Amygdala (tissue), 56 donors: ENCODE measurements at places on chromosomes 1 and 21.

DNA sequence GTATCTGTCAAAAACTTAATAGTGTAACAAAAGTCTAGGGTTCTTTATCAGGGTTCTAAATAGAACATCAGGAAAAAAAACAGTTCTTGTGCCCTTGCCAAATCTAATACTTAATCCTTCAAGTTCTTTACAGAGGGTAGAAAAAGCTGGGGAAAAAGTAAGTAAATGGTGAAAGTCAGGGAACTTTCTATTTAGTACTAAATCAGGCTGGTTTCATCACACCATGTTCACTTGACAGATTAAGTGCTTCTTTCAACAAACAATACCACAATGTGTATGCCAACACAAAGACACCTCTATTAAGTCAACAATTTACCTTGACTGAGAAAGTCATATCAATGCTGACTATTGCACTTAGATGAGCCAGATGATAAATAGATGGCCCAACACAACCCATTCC lies 9.7 kb downstream of the DBT start:
- DNase-seq, result no peak

DNA sequence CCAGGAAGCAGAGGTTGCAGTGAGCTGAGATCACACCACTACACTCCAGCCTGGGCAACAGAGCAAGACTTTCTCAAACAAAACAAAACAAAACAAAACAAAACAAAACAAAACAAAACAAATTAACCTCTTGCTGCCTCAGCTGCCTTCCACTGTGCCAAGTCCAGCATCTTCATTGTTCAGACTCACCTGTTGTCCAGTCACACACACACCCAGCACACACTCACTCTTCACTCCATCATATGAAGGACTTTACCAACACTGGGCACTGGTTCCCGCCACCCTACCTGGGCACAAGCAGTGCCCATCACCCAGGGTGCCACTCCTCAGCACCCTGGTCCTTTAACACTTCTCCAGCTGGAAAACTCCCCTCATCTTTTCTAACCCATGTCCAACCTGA lies 14.6 kb downstream of the PYCR2 start:
- DNase-seq, result no peak

DNA sequence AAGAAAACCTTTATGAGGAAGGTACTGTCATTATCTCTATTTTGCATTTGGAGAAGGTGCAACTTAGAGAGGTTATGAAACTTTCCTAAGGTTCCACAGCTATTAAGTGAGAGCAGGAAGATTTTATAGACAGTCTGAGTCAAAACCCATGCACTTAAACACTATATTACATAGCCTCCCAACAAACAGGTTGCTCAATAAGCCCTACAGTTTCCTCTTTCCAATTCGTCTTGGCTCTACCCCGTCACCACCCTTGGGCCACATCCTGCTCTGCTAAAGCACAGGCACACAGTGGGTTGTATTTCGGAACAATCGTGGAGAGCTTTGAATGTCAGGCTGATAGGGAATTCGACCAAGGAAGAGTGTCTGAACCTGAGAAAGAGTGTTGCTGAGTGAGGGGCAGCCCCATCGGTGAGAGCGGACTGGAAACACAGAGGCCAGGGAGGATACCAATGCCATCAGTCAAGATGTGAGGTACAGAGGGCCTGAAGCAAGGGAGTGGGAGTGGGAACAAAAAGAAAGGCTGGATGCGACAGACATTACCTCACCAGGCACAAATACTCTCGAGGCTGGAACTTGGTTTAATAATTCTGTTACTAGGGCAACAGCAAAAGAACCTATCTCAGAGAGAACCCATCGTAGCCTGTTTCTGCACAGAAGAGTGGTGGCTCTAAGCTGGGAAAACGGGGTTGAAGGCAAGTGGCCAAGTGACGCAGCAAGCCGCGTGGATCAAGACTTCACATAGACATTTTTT lies 6.3 kb upstream of the LRRC52 start:
- no peak for DNase-seq

DNA sequence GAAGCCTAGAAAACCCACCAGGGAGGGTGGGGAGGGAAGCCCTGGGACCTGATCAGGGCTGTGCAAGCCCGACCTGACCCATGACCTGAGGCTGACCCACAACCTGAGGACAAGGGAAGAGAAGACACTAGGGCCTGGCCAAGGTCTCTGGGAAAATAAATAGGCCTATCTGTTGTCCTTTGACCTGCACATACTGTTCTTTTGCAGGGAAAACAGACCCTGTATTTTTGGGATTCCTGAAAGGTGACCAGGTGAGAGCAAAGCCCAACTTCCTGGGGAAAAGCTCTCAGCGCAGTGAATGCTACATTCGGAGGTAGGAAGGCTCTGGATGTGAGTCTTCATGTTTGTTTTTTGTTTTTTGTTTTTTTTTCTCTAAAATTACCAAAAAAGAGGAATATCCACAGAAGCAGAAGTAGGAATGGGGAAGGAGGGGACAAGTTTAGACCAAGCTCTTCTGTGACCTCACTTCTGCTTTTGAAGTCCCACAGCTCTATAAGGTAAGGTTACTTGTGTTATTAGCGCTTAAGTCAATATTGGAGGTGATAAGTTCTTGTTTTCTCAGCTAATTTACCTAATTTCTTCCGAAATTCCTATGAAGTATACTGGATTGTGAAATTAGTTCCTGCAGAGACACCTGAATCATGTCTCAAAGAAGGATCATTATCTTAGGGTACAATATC lies 26.2 kb upstream of the LYST start:
- DNase-seq, result no peak

GRCh38 chr21:33839806-33840205 lies 75.8 kb downstream of the ATP5PO start:
- DNase-seq, result no peak

- no peak for DNase-seq
Measured at GRCh38 chr1:119188926-119189325, 48.5 kb upstream of the WARS2 start.

DNA sequence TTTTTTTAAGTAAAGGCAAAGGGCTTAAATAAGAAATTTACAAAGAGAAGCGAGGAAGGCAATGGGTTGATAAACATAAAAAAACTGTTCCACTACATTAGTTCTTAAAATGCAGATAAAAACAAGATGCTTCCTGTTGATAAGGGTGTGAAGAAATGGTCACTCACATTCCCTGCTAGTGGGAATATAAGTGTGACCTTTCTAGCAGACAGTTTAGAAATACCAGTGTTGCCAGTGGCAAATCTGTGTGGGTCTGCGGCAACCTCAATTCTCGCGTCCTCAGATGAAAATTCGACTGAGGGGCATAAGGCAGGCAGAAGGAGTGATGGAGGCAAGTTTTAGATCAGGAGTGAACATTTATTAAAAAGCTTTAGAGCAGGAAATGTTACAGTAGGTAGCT lies 151.1 kb downstream of the NTNG1 start:
- no peak for DNase-seq

DNA sequence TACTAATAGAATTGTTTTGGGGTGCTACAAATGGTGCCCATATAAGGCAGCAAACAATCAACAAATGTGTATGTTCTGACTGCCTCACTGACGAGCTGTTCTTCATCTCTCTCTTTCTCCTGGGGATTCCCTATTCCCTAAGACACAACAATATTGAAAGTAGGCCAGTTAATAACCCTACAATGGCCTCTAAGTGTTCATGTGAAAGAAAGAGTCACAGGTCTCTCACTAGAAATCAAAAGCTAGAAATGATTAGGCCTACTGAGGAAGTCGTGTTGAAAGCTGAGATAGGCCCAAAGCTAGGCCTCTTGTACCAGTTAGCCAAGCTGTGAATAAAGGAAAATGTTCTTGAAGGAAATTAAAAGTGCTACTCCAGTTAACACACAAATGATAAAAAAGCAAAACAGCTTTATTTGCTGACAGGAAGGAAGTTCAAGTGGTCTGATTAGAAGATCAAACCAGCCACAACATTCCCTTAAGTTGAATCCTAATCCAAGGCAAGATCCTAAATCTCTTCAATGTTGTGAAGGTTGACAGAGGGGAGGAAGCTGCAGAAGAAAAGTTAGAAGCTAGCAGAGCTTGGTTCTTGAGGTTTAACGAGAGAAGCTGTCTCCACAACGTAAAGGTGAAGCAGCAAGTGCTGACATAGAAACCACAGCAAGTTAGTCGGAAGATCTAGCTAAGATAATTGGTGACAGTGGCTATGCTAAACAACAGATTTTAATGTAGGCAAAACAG lies 26.3 kb downstream of the ATP2B4 start:
- no peak for DNase-seq

GRCh38 chr1:9782897-9783296 lies 40.9 kb downstream of the CLSTN1 start:
- DNase-seq, result no peak

GRCh38 chr1:61536174-61537108 lies 188.5 kb downstream of the TM2D1 start:
- no peak for DNase-seq

DNA sequence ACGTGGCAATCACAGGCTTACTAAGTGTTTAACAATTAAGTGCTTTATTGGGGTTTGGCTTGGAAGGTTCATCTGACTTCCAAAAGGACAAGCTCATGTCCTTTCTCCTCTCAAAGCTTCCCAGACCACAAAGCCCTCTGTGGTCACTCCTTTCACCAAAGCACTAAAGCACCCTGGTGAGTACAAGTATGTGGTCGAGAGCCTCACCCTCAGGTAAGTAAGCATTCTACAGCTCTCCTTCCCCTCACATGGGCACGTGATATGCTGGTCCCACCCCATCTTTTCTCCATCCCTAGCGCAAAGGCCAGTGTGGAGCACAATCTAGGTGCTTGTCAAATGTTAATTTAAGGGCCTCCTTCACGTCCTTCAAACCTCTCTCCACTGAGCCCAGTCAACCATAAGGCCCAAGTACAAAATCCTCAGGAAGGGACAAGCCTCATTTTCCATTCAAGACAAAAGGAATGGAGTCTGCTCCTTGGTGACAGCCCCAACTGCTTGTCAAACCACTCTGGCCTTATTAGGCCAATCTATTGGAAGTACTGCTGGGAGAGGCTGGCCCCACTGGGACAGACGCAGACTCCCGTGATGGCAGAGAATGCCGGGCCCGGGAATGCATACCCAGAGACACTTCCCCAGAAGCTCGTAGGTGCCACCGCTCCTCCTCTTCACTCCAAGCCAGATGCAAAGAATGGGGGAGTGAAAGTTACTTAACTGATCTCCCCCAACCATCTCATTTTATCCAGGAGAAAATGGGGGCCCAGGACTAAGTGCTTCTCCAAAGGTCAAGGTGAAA lies 7.8 kb downstream of the STMN1 start:
- DNase-seq, result no peak

- DNase-seq, result no peak
Measured at GRCh38 chr1:224333309-224333926, 3.4 kb upstream of the NVL start.

DNA sequence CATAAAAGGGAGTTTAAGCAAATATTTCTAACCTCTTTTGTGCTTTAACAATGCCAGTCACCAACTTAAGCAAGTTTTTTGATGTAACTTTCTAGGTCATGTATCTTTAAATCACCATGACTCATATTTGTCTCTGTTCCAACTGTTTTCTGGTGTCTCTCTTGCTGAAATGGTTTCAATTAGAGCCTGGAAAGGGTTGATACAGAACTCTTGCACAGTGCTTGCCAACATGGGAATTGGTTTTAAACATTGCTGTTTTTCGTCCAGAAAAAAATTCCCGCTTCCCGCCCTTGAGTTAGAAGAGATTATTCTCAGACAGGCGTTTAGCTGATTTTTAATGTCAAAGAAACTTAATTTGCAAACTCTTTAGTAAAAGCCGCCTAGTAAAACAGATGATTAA lies 46.4 kb upstream of the SLC22A15 start:
- DNase-seq, result no peak

DNA sequence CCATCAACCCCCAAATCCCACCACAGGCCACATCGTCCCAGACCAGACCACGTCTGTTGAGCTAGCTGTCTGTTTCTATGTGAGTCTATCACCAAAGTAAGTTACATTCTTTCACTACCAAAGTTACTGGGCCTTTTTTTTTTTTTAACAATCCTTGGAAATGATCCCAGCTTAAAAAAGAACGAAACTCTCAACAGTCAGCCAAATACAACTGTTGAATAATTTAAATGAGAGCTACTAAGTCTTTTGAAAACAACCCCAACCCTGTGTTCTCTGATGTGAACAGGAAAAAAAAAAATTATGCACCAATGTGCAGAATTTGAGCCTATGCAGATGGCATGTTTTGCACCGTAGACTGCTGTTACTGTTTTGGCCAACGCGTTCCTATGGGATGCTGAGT lies 134.0 kb upstream of the ETS2 start:
- DNase-seq, result no peak

- no peak for DNase-seq
Measured at GRCh38 chr1:37479255-37480124, 5.1 kb downstream of the ZC3H12A start.

DNA sequence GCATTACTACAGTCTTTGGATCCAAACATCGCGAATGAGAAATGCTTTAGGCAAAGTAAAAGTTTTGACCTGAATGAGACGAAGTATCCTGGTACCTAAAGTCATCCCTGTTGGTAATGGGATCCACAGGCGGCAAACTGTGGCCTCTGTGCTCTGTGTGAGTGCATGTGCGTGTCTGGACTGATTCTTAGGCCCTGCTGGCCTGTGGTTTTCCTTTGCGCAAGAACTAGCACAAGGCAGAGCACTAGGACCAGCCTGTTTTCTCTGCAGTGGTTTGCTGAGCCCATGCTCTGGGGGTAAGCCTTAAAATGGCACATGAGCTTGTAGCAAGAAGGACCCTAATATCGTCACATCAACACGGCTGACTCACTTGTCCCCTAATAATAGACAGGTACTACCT lies 251.2 kb downstream of the DSCAM start:
- DNase-seq, result no peak

GRCh38 chr1:31295874-31296485 lies 608 bp downstream of the SNRNP40 start:
- no peak for DNase-seq

DNA sequence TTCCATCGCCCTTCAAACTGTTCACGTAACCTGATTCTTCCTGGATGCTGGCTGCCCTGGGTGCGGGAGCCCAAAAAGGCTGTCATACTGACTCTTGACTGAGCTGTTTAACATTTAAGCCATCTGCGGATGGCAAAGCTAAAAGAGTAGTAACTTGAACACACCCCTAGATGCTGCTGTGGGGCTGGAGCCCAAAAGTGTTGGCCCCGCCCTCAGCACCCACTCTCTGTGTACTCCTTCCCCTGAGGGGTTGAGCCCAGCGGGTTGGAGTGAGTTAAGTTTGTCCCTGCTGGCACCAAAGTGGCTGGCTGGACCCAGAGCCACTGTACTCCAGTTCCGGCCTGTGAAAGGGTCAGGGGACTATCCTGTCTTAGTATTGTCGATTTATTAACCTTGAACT lies 640.6 kb downstream of the PTPRU start:
- no peak for DNase-seq

GRCh38 chr1:55823541-55824250 lies 608.5 kb upstream of the USP24 start:
- DNase-seq, result no peak

- no peak for DNase-seq
Measured at GRCh38 chr1:39694026-39694425, 2.8 kb upstream of the HPCAL4 start.
